ENCODE measurements at places on chromosomes 2 and 18.

- no peak for DNase-seq
These were observed 46.2 kb upstream of the TRIM43B start for GRCh38 chr2:95530734-95531133.

- no peak for DNase-seq
These were observed 21.8 kb downstream of the PSTPIP2 start for GRCh38 chr18:46050268-46050667.

- no peak for DNase-seq
These were observed 331.4 kb upstream of the NETO1 start for GRCh38 chr18:73199151-73199550.

DNA sequence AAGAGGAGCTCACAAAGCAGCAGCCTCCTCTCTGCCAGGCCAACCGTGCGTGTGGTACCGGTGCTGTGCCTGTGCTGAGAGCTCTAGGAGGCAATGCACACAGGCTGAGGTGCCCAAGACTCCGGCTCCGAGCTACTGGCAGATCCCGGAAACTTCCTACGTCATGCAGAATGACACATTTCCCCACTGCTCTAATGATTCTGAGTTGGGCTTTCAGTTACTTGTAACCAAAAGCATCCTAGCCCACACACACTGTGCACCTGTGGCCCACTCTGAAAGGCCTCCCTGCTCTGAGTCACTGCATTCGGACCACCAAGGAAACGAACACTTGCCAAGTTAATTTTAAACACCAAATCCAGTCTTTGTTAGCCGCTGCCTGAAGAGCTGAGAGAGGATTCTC is 9.3 kb upstream of the RNU4ATAC start:
- no peak for DNase-seq

GRCh38 chr2:233124421-233125080 is 64.4 kb downstream of the INPP5D start:
- DNase-seq = no peak

- no peak for DNase-seq
These were observed 38.0 kb downstream of the TMX3 start for GRCh38 chr18:68676913-68677312.

DNA sequence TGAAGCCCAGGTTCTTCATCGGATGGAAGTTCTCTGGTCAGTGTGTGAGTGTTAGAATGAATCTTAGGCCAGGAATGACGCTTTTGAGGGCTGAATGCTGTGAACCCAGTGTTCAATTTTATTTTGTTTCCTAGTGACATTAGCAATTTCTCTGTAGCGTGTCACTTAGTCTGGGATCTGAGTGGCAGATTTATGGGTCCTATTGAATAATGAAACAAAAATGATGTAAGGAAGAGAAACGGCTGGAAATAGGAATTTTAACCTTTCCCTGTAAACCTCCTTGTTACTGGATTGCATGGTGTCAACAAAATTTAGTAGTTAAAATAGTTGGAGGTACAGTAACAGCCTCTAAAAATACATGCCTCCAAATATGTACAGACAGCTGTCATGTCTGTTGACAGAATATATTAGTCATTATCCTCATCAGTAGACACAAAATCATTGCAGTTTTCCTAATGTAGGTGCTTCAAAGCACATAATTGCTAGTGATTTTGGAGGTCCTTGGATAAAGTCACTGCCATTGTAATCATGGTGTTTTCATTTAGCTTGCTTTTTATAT is 223.8 kb upstream of the SPRED2 start:
- DNase-seq = no peak

- DNase-seq = no peak
These were observed 67.6 kb upstream of the MCFD2 start for GRCh38 chr2:46983065-46983801.

GRCh38 chr2:56008661-56009431 is 85.3 kb upstream of the EFEMP1 start:
- peak; percentile 86 for DNase-seq

GRCh38 chr2:232781765-232782164 is 5.4 kb upstream of the KCNJ13 start:
- DNase-seq = no peak

GRCh38 chr2:184555352-184555751 is 43.0 kb upstream of the ZNF804A start:
- no peak for DNase-seq

DNA sequence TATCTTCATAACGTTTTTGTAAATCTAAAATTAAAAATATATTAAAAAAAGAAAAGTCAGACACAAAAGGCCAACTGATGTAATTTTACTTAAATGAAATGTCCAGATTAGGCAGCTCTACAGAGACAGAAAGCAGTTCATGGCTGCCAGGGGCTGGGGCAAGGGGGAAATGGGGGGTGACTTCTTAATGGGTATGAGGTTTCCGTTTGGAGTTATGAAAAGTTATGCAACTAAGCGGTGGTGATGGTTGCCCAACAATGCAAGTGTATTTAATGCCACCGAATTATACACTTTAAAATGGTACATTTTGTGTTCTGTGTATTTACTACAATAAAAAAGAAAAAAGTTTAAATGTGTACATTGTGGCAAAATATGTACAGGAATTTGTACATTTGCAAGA is 70.2 kb upstream of the TEX51 start:
- no peak for DNase-seq

DNA sequence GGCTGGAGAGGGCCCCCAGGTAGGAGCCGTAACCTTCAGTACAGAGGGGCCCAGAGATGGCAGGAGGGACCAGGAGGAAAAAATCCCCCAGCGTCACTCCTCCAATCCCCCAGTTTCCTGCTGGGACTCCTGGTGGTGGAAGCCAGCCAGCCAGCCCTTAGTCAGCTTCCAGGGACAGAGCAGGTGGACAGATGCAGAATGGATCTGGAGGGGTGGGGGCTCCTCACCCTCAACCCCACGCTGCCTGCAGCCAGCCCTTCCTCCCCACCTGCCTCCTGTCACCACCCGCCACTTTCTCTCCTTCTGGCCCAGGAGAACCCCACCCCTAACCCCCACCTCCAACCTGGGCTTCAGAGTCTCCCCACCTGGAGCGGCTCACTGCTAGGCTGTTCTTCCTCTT is 21.1 kb downstream of the EMX1 start:
- DNase-seq = no peak

DNA sequence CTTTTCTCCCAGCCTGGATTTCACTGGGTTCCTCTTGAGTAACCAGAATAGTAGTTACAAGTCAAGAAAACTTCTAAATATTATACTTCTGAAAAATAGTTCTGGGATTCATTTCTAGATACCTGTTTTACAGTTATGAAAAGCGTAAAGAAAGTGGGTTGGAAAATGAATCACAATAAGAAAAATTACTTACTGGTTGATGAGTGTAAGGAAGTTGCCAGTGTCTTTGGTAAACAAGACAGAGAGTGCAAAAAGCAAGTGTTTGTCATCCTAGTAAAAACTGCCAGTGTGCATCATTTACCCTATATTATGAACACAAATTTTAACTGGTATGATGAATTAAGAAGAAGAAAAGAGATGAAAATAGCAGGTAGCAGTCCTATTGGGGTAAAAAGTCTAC is 88.9 kb downstream of the R3HDM1 start:
- DNase-seq = no peak

- no peak for DNase-seq
These were observed 64.4 kb downstream of the ACTR2 start for GRCh38 chr2:65292106-65292400.

DNA sequence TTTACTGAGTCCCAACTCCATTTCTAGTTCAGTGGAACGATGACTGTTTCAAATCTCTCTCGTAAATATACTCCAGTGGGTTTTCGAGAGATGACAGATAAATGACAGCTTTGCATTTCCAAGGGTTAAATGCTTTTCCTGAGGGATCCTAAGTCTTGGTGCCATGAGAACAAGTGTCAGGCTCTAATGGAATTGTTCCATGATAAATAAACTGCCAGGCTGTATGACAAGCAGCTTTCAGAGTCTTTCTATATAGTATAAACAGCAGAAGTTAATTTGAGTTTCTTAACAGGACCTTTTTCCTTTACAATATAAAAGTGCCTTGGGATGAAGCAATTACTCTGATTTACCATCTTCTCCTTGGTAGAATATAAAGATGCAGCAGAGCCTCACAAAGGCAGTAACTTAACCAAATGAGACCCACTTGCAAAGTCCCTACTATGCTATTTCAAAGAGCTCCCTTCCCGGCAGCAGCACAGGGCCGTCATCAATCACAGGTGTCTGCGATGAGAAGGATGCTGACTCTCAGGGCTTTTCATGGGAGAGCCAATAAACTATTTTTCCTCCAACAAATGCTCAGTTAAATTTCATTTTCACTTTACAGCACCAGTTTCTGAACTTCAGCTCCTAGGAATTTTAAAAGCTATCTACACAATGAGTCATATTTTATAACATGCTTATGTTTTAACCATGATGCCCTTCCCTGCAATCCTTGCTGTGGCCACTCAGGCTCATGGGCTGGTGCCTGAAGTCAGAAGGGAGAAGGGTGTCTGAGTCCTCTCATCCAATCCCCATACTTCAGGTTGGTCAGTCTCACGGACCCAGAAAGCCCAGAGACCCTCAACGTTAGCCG is 123.8 kb downstream of the AFF3 start:
- DNase-seq = no peak

GRCh38 chr18:78875778-78876650 is 103.6 kb upstream of the SALL3 start:
- no peak for DNase-seq

DNA sequence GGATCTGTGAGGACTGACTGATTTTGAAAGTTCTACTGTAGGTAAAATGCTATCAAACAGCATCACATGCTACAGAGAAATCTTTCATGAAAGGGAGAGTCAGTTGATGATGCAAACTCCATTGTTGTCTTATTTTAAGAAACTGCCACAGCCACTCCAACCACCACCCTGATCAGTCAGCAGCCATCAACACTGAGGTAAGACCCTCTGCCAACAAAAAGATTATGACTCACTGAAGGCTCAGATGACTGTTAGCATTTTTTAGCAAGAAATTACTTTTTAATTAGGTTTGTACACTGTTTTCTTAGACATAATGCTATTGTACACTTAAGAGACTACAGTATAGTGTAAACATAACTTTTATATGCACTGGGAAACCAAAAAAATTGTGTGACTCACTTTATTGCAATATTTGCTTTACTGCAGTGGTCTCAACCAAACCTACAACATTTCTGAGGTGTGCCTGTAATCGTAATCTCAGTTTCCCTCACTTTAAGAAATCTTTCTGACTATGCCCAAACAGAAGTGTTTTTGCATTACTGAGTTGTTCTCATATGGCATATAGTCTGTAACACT is 42.8 kb downstream of the METTL8 start:
- DNase-seq = no peak

DNA sequence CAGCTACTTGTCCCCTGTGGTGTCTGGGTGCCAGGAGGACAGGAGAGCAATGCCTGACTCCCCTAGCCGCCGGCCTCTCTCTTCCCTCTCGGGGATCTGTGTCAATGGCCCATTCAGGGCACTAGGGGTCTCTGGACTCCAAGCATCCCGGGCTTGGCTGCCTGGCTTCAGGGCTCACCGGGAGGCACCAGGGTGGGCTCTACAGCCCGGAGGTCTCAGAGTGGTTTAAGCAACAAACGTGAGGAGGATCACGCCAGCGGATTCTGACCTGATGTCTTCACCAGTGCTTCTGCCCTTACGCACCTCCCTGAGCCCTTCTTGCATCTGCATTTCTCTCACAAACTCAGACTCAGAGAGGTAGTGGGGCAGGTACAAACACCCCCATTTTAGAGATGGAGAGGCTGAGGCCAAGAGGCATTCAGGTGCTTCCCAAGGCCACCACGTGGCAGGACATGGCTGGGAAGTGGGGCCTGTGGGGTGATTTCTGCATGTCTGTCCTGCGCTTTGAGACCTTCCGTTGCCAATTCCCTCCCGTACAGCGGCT is 243.0 kb downstream of the CELF4 start:
- DNase-seq = peak; percentile 53

GRCh38 chr2:189276277-189276676 is 96.7 kb upstream of the COL5A2 start:
- no peak for DNase-seq

DNA sequence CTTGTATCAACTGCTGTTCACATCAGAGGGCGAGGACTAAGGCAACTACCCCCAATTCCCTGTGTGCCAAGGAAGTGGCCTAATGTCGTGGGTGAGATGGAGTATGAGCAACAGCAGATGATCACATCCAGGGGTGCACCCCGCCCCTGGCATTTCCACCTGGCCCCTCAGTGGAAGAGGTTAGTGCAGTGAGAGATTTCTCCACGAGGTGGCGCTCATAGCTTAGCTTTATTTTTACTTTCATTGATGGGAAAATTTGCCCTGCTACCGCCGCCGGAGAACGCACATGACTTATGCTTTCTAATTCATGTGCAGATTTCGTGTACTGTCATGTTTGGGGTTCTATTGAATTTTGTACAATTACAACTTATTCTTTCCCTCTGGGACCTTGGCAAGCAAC is 470.6 kb upstream of the MEX3C start:
- DNase-seq = peak; percentile 43

- no peak for DNase-seq
These were observed 16.9 kb downstream of the MYO7B start for GRCh38 chr2:127552336-127552735.

DNA sequence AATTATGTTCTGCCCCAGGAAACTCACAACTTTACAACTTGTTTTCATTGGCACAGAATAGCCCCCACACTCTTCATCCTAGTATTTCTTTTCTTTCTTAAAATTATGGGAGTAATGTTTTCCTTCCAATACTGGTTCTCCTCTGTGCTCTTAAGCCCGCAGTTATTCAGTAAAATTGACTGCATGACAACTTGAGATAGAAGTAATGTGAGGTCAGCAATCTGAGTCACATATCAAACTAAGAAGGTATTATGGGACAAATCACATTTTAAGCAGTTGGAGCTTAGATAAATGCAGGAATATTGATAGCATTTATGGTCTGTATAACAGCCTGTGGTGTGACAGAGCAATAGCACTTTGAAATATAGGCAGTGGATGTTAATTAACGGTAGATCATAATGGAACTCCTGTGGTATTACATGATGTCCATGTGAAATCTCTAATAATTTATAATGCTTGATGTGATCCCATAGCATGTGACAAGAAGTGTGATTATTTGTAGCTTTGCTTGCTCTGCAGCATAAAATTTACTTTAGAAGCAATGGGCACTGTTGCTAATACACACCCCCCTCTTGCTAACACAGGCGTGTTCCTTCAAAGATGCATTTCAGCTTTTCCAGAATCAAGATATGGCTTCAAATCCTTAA is 351.4 kb upstream of the CDH20 start:
- peak; percentile 38 for DNase-seq

DNA sequence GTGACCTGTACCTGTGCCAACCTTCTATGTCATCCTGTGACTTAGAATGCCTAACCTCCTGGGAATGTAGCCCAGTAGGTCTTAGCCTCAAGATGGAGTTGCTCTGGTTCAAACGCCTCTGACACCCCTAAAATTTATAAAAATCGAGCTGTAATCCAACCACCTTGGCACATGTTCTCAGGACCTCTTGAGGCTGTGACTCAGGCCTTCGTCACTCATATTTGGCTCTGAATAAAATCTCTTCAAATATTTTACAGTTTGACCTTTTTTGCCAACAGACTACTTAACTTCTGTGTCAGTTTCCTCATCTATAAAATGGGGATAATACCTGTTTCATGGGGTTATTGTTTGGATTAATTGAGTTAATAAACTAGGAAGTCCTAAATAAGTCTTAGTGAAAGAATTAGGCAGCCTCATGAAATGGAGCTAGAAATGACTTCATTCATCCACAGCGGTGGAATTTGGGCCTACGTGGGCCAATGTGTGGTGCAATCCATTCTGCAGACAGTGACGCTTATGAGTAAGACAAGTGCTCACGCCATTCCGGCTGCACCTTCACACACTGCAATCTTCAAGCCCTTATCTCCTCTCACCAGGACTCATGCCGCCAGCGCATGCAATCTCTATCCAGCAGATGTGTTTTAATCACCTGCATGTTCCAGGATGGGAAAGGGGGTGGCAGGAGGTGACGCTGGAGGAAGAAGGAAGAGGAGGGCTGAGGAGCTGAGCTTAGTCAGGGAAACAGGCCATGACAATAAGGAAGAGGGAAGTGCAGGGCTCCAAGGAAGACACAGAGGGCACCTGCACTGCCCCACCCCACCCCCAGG is 2.0 kb upstream of the UBE2F start:
- no peak for DNase-seq
